ENCODE measurements at places on chromosomes 5 and 9. TPM values are rescaled to one million over a fixed set of nuclear protein-coding genes. Genes with fewer than 3 reads are reported as not detected.
A peak's percentile ranks its signal among the peaks of the same experiment; 100 is the strongest.

Gene GRAMD2B
- polyA plus RNA-seq: 1.2 TPM

Gene PCDHB13
- polyA plus RNA-seq: not detected

DNA sequence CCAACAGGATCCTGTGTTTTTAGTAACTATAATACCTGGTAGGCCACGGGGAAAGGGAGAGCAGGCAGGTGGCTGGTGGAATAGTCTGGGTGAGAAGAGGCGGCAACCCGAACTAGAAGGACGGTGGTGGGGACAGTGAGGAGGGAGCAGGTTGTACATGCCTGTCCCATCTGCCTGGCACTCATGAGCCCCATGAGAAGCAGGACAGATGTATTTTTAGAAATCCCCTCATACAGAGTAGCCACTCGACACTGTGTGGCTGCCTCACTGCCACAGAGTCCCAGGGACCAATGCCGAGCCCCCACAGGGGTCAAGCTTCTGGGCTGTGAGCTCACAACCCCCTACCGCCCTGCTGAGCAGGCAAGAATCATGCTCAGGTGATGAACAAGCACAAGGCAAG is 136.6 kb downstream of the SEC61B start:
- DNase-seq: no peak
- H3K36me3 ChIP-seq: no peaks in the 10 kb centered on the region
- H3K4me3 ChIP-seq: no peak overlapping the region

DNA sequence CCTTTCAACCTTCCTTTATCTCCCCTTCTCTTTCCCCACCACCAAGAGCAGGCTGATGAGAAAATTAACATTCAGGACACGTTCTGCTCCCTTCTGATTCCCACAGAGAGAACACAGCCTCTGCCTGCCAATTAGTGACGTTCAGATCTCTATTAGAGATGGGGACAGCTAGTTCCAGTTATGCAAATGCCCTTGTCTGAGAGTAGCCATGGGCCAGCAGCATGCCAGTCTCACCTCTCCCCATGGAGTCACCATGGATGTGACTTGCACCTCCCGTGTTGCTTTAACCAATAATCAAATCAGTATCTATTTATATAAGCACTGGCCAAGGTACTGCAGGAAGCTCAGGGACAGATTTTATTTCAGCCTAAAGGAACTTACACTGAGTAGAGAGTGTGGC is 61.3 kb downstream of the KCNIP1 start:
- H3K27me3 ChIP-seq: peaks cover 2% of the 10 kb centered on the region
- no peaks in the 10 kb centered on the region for H3K36me3 ChIP-seq
- H3K4me1 ChIP-seq: no peaks in the 10 kb centered on the region
- H3K27ac ChIP-seq: no peak overlapping the region
- no peak overlapping the region for H3K4me3 ChIP-seq

GRCh38 chr9:135864447-135865049 is 42.8 kb downstream of the CAMSAP1 start:
- peaks cover 11% of the 10 kb centered on the region for H3K36me3 ChIP-seq
- peak; percentile 29 for DNase-seq
- no peak overlapping the region for H3K27ac ChIP-seq

GRCh38 chr5:79488775-79489174 is 25.2 kb downstream of the HOMER1 start:
- H3K4me1 ChIP-seq: no peaks in the 10 kb centered on the region
- no peaks in the 10 kb centered on the region for H3K27me3 ChIP-seq
- no peak for DNase-seq
- no peak overlapping the region for H3K4me3 ChIP-seq
- no peaks in the 10 kb centered on the region for H3K36me3 ChIP-seq
- no peak overlapping the region for H3K27ac ChIP-seq

DNA sequence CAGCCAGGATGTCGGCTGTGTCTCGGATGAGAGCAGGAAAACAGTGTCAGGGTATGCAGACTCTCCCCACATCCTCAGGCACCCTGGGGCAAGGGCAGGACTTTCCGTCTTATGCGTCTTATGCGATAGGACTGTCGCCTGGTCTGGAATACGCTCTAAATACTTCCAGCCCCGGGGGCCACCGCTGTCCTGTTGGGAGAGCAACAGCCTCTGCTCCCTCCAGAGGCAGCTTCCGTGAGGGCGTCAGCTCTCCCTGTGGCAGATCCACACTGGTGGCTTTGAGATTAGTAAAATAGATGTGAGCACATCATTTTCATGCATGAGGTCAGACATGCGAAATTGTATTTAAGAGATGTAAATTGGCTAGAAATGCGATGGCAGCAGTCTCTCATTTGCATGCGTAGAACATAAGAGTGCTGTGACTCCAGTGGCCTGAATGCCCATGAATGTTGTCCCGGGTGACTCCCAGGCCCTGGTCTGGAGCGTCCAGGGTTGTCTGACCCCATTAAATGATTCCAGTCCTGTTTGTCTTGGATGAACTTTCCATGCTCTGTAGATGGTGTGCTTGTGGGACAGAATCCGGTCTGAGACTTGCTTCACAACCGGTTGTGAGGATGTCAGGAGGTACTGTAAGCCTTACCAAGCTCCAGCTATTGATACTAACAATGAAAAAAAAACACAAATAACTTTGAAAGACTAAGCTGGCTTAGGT is 228.2 kb downstream of the SYK start:
- no peak for DNase-seq
- no peak overlapping the region for H3K27ac ChIP-seq
- H3K36me3 ChIP-seq: no peaks in the 10 kb centered on the region
- no peak overlapping the region for H3K4me3 ChIP-seq

DNA sequence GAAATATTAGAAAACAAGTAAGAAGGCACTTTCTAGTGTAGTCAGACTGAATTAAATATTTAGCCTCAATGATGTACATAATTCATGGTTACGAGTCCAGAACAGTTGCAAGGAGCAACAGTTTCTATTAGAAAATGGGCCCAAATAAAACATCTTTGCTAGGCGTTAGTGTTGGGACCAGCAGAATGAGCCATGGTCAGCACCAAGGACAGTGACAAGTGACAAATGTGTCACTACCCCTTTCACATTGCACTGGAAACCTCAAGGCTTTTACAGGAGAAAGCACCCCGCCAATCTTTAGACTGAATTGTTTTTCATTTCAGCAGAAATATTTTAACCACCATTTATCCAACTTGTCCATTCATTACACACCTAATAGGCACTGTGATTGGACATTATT is 301.3 kb upstream of the ADCY2 start:
- no peaks in the 10 kb centered on the region for H3K27me3 ChIP-seq
- no peaks in the 10 kb centered on the region for H3K36me3 ChIP-seq
- no peak overlapping the region for H3K4me3 ChIP-seq
- H3K4me1 ChIP-seq: no peaks in the 10 kb centered on the region

DNA sequence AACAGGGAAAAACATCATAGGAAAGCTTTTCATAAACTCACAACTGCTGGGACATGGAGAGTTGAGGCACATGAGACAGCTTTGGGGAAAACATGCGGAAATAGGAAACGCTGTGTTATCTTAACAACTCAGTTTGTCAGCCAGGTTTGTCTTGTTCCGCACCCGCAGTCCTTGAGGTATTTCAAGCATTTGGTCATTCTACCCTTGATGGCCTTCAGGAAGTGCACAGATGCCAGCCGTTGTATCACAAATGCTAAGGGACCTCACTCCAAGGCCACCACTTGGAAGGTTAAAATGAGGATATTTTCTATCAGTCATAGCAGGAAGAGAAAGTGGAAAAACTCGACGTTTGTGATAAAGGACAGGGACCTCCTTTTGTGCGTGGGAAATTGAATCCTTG is 83.8 kb downstream of the TRIO start:
- no peak overlapping the region for H3K4me3 ChIP-seq
- no peaks in the 10 kb centered on the region for H3K4me1 ChIP-seq
- no peaks in the 10 kb centered on the region for H3K27me3 ChIP-seq

DNA sequence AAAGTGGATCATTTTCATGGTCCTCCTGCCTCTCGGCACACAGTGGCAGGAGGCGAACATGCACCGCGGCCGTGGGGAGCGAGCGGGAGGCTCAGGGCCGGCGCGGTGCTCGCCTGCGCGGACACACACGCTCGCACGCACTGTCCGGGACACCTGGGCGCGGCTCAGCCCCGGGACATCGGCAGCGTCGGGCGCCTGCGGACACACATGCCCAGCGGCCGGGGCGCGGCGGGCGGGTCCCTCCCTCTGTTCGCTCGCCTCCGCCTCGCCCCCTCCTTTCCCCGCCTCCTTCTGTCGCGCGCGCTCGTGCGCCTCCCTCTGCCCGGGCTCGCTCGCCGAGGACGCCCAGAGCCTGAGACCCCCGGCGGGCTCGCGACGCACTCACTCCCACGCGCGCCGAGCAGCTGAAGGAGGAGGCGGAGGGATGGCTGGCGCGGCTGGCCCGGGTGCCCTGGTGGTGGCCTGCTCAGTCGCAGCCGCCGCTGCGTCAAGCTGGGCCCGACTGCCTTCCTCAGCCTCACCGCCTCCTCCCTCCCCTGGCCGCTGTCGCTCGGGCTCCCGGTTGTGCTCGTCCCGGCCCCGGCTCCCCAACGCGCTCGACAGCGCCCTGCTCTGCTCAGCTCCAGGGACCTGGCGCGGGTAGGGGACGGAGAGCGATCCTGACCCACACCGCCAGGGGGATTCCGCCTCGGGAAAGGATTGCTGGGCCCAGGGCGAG is at the start of gene FRMD3:
Gene FRMD3 (minus strand): TSS at position 230 of the 718 bp plus-strand sequence. CDS start 170 bp downstream, at position 60.
- peak; percentile 83 for DNase-seq
- H3K27me3 ChIP-seq: peaks cover 17% of the 10 kb centered on the region
- H3K27ac ChIP-seq: no peak within 1 kb of the TSS
- H3K36me3 ChIP-seq: no peaks in the 10 kb centered on the region
- peaks cover 25% of the 10 kb centered on the region for H3K4me1 ChIP-seq

GRCh38 chr5:81213070-81213469 is 20.1 kb upstream of the CKMT2 start:
- H3K4me1 ChIP-seq: no peaks in the 10 kb centered on the region
- H3K36me3 ChIP-seq: no peaks in the 10 kb centered on the region
- no peaks in the 10 kb centered on the region for H3K27me3 ChIP-seq
- H3K4me3 ChIP-seq: no peak overlapping the region
- DNase-seq: no peak

GRCh38 chr5:57550132-57550531 is 67.5 kb upstream of the ACTBL2 start:
- H3K4me3 ChIP-seq: no peak overlapping the region
- no peak for DNase-seq
- H3K27ac ChIP-seq: no peak overlapping the region
- no peaks in the 10 kb centered on the region for H3K36me3 ChIP-seq
- no peaks in the 10 kb centered on the region for H3K27me3 ChIP-seq
- H3K4me1 ChIP-seq: no peaks in the 10 kb centered on the region

DNA sequence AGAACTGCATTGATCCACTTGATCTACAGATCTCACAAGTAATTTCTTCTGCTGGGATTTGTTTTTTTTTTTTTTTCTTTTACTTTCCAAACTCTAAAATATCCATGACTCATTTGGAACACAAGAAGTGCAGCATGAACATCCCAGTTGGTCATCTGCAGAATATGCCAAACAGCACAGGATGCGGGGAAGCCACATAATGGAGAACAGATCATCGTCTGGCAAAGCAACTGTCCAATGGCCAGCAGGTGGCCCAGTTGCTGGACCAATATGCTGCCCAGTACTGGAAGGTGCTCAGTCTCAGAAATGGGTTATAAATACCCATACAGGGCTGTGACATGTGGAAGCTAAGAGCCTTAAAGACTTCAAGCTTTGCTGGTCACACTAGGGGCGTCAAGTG is 221.3 kb upstream of the TAS2R1 start:
- no peaks in the 10 kb centered on the region for H3K27me3 ChIP-seq
- H3K36me3 ChIP-seq: no peaks in the 10 kb centered on the region
- DNase-seq: no peak
